ENCODE measurements at places on chromosomes 2 and 18. TPM values are rescaled to one million over a fixed set of nuclear protein-coding genes. Genes with fewer than 3 reads are reported as not detected.

The SLC40A1 gene
- polyA plus RNA-seq = 42.2 TPM

The CHCHD5 gene
- polyA plus RNA-seq = 35.4 TPM

The EIF2B4 gene
- 34.4 TPM for polyA plus RNA-seq

The LYG2 gene
- 0.25 TPM for polyA plus RNA-seq

Data from hindlimb muscle (tissue), 1 donor.